ENCODE measurements at places on chromosomes 13 and 19. TPM values are rescaled to one million over a fixed set of nuclear protein-coding genes. Genes with fewer than 3 reads are reported as not detected.

DNA sequence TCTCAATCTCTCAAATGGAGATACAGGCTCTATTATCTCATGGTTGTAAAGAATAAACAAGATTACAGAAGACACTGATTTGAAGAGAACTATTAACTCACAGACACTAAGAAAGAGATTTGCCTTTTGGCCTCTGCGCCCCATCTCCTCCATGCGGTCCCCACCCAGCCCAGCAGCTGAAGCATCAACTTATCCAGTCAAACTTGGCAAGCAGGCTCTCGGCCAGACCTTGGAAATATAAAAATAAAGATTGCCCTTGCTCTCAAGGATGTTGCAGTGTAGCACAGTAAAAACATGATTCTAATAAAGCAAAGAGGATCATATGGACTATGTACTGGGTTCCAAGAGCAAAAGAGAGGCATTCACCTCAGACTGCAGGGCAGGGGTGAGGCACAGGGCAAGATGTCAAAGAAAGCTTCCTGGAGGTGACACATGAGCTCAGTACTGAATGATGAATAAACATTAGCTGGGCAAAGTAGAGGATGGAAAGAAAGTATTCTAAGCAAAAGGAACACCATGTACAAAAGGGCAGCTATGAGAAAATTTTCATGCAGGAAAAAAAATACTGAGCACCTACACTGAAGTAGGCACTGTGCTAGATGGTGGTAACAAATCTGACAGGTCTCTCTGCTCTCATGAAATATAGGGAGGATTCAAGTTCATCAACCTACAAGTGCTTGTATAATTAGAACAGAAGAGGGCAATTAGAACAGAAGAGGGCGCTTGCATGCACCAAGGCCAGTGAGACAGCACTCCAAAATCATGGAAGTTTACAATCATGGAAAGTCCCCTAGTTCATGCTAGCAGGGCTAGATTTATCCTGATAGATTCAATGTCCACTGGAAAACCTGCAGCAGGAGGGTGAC, 85.0 kb downstream of the SACS start:
- H3K27me3 ChIP-seq = no peaks in the 10 kb centered on the region
- H3K4me1 ChIP-seq = peaks cover 5% of the 10 kb centered on the region
- no peak overlapping the region for H3K4me3 ChIP-seq
- peaks cover 77% of the 10 kb centered on the region for H3K36me3 ChIP-seq
- no peak for DNase-seq

GRCh38 chr13:41970022-41970421, 9.1 kb upstream of the VWA8 start:
- no peaks in the 10 kb centered on the region for H3K36me3 ChIP-seq
- no peak overlapping the region for H3K4me3 ChIP-seq
- DNase-seq = no peak

Gene GARIN5A
- total RNA-seq = 0.21 TPM

Gene PLK5
- total RNA-seq = not detected

Gene SOX21
- total RNA-seq = not detected
